Cardiac muscle cell (in vitro differentiated cells and primary cell): ENCODE measurements at places on chromosomes 5 and 9.
A peak's percentile ranks its signal among the peaks of the same experiment; 100 is the strongest.

GRCh38 chr5:35182910-35183535 lies 47.3 kb downstream of the PRLR start:
- DNase-seq = peak; percentile 68

- DNase-seq = no peak
Observed at GRCh38 chr9:137504432-137504777, 45.3 kb upstream of the NSMF start.

DNA sequence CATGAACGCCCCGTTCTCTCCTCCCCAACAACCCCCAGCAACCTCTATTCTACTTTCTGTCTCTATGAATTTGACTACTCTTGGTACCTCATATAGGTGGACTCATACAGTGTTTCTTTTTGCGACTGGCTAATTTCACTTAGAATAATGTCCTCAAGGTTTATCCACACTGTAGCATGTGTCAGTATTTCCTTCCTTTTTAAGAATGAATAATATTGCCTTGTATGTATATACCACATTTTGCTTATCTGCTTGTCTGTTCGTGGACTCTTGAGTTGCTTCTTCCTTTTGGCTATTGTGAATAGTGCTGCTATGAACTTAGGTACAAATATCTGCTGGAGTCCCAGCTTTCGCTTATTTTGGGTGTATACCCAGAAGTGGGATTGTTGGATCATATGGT lies 42.7 kb downstream of the IQGAP2 start:
- DNase-seq = no peak

DNA sequence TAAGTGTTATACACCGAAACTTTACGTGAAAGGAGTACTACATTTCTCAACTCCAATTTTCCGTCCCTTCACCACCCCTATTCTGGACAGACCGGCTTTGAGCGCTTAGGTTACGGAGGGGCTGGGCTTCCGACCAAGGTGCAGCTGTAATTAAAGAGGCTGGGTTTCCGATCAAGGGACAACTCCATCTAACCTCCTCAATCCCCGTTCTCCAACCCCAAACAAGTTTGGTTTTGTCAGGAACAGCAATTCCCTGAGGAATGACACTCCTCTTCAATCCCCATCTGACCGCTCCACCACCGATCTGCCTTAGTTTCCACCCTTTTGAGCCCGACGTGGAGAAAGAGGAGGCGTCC lies 577 bp downstream of the TUT7 start:
- peak; percentile 53 for DNase-seq

- DNase-seq = no peak
Observed at GRCh38 chr9:137987244-137988030, 109.9 kb downstream of the CACNA1B start.

GRCh38 chr9:134869554-134870300 lies 10.9 kb upstream of the FCN2 start:
- DNase-seq = no peak

GRCh38 chr9:27457445-27457844 lies 66.6 kb upstream of the IFNK start:
- no peak for DNase-seq

DNA sequence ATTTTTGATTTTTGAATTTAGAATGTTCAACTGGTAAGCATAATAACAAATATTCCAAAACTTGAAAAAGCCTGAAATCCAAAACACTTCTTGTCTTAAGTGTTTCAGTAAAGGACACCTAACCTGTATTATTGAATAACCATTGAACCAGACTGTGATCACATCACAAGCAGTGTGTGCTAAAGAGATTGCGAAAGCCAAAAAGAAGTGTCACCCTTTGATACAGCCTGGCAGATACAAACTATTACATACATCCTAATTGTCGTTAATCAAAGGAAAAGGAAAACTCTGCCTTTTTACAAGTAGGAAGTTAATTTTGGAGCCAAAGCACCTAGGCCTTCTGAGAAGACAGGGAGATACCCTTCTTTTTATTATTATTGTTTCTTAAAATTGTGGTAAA lies 8.4 kb upstream of the FAM120AOS start:
- no peak for DNase-seq

- DNase-seq = no peak
Observed at GRCh38 chr5:97022898-97023297, 87.0 kb downstream of the LNPEP start.

- no peak for DNase-seq
Observed at GRCh38 chr5:127513408-127513970, 4.0 kb upstream of the PRRC1 start.
